HepG2 (cell line): ENCODE measurements at places on chromosomes 1 and 21.

GRCh38 chr1:27529704-27530018 lies 39.7 kb upstream of the WASF2 start:
- no peak for DNase-seq

- no peak for DNase-seq
Observed at GRCh38 chr1:210089855-210090254, 142.7 kb upstream of the SERTAD4 start.

- DNase-seq, result no peak
Observed at GRCh38 chr1:181350131-181350530, 133.2 kb upstream of the CACNA1E start.

- peak; percentile 24 for DNase-seq
Observed at GRCh38 chr1:55702064-55702463, 486.9 kb upstream of the USP24 start.

GRCh38 chr1:185907246-185907645 lies 173.1 kb downstream of the HMCN1 start:
- DNase-seq, result no peak

DNA sequence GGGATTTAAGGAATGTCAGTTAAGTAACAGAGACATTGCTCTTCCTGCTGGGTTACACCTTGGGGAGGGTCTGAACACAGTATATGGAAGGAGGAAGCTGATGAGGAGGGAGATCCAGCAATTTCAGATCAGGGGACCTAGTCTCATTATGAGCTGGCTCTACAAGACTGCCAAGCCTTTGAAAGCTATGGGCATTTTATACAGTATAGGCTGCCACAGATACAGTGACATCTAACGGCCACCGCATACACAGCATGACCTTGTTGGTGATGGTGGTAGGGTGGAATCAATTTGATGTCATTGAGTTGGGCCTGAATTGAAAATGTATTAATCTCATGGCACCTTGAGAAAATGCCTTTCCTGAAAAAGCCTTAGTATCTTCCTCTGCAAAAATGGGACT lies 22.6 kb upstream of the ZP4 start:
- DNase-seq, result no peak

DNA sequence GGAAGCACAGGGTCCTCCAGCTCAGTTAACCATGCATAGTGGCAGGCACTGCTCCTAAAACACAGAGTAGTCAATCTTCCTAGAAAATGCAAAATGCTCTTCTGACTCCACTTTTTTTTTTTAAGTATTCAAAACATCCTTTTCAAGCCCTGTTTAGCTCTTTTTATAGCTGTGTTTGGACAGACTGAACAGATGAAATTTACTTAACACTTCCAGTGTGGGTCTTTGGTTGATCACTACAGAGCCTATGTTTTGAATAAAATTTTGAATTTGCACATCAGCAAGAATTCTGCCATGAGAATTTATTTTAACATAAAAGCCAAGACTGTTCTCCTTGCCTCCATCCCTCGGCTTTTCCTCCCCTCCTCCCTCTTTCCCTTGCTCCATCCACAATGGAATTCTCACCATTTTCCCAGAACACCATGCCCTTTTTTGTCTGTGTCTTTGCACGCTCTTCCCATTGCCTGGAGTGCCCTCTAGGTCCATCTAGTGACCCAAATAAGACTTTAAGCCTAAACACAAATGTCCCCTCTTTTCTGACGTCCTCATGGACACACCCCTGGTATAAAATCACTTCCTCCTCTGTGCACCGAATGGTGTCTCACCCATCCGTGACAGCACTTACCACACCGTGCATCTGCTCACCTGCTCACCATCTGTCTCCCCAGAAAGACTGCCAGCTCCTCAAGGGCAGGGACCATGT lies 24.0 kb upstream of the CPT2 start:
- peak; percentile 45 for DNase-seq

- no peak for DNase-seq
Observed at GRCh38 chr1:150791585-150791984, 16.5 kb downstream of the CTSK start.

GRCh38 chr1:175303201-175303707 lies 110.7 kb upstream of the KIAA0040 start:
- no peak for DNase-seq

GRCh38 chr1:229195246-229195645 lies 75.7 kb upstream of the RAB4A start:
- no peak for DNase-seq

- DNase-seq, result no peak
Observed at GRCh38 chr1:109814223-109814622, 50.5 kb upstream of the EPS8L3 start.

DNA sequence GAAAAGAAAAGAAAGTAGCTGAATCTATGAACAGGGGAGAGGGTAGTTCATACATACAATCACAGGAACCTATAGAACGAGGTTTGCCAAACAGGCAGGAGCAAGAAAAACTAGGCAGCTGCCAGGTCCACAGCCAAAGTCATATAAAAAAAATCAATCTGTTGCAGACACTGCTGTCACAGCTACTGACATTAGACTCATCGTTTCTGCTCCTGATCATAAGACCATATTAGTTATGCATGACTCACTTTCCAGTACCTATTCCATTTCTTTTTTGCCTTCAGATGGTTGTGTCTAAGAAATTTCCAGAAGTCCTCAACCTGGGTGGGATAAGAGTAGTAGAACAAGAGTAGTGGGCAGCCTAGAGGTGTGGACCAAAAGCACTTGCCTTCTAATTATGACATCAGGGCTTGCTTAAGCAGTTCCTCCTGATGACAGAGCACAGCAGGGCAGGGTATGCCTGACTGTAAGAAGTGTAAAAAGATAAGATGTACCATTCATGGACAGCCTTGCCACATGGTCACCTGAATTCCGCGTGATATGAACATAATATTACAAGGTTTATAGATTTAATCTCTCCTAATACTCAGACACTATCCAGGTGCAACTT lies 323.2 kb upstream of the SGIP1 start:
- DNase-seq, result no peak

- DNase-seq, result no peak
Observed at GRCh38 chr1:245444945-245445344, 290.2 kb downstream of the KIF26B start.

- DNase-seq, result peak; percentile 91
Observed at GRCh38 chr1:61337981-61338848, 255.9 kb downstream of the NFIA start.

GRCh38 chr1:165235777-165236291 lies 120.7 kb downstream of the LMX1A start:
- no peak for DNase-seq

DNA sequence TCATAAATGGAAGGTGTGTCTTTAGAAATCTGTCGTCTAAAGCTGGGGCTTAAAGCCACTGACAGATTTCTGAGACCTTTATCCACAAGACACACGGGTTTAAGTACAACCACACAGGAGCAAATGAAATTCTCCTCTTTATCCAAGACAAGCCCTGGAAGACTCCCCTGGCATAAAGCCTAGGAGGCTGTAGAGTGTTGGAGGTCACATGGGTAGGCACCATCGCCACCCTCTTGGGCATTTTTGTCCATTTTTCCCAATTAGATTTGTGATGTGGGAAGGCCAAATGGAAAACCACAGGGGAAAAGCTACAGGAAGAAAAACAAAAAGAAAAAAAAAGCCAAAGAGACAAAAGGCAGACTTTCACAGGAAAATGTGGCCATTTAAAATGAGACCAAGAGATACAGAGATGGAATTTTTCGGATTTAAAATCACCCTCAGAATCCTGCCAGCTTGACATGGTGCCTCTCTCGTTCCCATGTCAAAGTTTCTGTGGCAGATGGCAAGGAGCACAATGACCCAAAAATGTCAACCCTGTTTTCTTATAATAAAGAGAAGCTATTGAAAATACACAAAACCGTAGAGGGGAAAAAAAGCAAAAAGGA lies 91.9 kb downstream of the PLD5 start:
- no peak for DNase-seq

- peak; percentile 32 for DNase-seq
Observed at GRCh38 chr1:12157366-12158231, 9.2 kb upstream of the TNFRSF1B start.

GRCh38 chr1:221716713-221717484 lies 25.0 kb downstream of the DUSP10 start:
- peak; percentile 42 for DNase-seq

DNA sequence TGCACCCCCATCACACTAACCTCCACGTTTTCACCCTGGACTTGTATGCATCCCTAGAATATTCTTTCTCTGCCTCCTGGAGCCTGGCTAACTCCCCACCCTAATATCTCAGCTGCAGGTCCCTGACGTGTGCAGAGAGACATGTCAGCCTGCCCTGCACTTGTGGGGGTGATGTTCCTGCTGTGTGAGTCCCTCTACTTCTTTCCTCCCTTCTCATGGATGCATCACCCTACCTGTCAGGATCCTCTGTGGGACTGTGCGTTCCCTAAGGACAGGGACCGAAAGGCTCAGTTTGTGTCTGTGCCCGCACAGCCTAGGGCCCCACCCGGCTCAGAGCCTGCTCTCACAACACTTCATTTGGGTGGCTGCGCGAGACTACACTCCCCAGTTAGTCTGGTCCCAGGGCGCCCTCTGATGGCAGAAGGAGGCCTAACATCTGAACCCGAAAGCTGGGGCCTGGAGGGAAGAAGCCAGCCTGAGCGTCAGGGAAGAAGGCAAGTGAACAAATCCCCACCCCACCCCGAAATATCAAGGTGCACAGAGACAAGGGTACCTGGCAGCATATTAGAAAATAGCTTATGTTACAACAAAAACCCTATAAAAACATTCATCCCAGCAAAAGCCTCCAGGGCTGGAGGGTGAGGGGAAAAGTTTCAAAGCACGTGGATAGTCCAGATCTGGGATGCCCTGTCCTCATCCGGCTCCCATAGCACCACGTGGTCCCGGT lies 3.7 kb downstream of the CD52 start:
- DNase-seq, result peak; percentile 69

- DNase-seq, result no peak
Observed at GRCh38 chr1:1058921-1059493, 15.1 kb downstream of the RNF223 start.

GRCh38 chr21:31184459-31184858 lies 146.2 kb upstream of the KRTAP19-8 start:
- no peak for DNase-seq

DNA sequence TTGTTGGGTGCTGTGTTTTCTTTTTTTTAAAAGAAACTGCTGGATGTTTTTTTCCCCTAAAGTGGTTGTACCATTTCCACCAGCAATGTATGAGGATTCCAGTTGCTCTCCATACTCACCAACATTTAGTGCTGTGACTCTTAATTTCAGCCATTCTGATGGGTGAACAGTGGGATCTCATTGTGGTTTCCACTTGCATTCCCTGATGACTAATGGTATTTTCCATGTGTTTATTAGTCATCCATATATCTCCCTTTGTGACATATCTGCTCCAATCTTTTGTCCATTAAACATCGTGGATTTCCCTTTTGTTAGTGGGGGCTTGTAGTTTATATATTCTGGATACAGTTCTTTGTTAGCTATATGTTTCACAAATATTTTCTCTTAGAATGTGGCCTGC lies 206.0 kb downstream of the CAMTA1 start:
- no peak for DNase-seq

DNA sequence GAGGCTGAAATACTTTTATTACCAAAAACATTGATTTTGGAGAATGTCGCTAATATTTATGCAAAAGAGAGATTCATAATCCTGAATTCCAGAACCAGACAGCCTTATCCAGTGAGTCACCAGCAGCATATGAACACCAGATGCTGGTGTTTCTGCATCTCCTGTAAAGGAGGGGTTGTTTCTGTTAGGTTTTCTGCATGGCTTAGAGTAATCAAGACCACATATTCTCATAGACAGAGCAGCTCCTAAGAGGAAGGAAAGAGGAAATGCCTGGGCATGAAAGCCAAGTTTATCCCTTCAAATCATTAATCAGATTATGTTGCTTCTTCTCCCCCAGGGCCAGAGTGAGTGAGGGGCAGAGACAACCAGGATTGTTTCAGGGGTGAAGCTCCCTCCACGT lies 86.2 kb downstream of the NGF start:
- DNase-seq, result no peak

GRCh38 chr1:178726087-178726517 lies 1.1 kb downstream of the RALGPS2 start:
- peak; percentile 94 for DNase-seq

DNA sequence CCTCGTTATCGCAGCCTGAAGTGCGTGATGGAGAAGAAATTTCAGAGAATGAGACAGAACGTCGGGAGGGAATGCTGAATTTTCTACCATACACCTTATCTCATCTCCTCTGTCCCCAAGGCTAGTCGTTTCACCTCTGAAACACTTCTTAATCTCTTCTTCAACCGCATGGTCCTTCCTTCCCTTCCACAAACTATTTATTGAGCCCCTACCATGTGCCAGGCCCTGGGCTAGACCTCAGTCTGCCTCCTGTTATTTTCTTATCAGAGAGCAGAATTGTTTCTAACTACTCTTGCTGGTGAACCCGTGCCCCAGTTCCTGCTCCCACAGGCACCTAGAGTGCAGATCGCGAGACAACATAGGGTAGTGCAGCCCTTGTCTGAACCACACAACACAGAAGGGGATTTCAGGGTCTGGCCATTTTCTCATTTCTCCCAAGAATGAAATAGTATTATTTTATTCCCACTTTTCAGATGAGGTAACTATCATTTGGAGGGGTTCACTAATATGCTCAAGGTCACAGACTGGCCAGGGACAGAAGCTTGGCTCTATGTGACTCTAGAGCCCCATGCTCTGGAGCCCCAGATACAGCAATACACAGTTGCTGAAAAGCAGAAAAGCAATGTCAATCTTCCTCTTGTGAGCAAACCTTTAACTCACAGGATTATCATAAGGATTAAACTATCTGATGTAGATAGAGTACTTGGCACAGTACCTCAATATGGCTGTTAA lies 598 bp upstream of the ADIPOR1 start:
- no peak for DNase-seq

- peak; percentile 41 for DNase-seq
Observed at GRCh38 chr21:32306021-32306780, 7.5 kb downstream of the MRAP start.

- no peak for DNase-seq
Observed at GRCh38 chr1:199489594-199489993, 537.9 kb upstream of the NR5A2 start.
